Naive thymus-derived CD8-positive, alpha-beta T cell (primary cell): ENCODE measurements at places on chromosomes 12 and 14.

- DNase-seq: no peak
These were observed 41.2 kb downstream of the DGLUCY start for GRCh38 chr14:91154851-91155625.

DNA sequence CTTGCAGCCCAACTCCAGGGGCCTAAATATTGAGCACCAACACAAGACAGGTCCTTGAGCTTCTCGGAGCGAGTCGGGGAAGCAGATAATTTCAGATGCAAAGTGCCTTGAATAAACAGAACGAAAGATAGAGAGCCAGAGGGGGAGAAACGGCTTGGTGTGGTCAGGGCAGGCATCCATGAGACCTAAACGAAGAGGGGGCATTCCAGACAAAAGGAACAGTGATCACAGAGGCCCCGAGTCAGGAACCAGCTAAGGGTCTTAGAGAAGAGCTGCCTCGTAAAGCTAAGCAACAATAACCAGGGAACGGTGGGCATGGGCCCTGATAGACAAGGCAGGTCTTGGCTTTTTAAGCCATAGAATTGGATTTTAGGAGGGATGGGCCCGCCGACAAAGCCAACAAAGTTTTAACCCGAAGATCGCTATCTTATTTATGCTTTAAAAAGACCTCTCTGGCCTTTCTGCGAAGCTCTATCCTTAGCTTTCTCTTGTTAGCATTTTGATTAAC is 421 bp upstream of the ACADS start:
- no peak for DNase-seq

- DNase-seq: no peak
These were observed 46.7 kb upstream of the BCL7A start for GRCh38 chr12:121975021-121975420.

- DNase-seq: no peak
These were observed 6.9 kb upstream of the OR6J1 start for GRCh38 chr14:22650960-22651521.

DNA sequence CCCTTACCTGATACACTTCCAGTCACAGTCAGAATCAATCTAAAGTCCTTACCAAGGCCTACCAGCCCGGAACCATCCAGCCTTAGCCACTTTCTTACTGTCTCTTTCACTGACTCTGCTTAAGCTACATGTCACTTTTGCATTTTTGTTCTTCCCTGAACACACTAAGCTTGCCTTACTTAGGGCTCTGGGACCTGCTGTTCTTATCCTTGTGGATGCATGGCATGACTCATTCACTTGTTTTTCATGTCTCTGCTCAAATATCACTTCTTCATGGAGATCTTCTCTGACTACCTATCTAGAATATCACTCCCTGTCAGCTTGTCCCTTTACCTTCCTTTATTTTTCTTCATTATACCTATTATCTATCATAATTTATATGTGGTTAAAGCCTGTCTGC is 65.6 kb upstream of the ZDHHC17 start:
- DNase-seq: no peak

- DNase-seq: no peak
These were observed 273.1 kb upstream of the RTL1 start for GRCh38 chr14:101176535-101177205.

DNA sequence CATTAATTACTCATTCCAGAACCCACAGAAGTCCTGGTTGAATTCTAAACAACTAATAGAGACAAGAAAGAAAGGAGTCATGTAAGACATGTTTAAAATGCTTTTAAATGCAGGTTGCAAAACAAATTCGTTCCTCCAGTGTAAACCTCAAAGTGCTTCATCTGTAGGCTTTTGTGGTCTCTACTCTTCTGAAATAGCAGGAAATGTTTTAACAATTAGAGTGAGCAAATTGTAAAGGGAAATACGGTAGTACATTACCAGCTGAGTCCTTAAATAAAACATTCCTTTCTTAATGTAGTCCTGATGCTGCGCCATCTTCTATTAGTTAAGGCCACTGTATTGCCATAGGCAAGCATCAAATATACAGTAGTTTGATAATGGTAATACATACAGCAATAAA is 1934.2 kb upstream of the SEL1L start:
- no peak for DNase-seq
